Activated CD8-positive, alpha-beta memory T cell treated with anti-CD3 and anti-CD28 coated beads, Interleukin-2, amount 50 U/mL, for 4 hours (primary cell): ENCODE measurements at places on chromosomes 5 and 9.
A peak's percentile ranks its signal among the peaks of the same experiment; 100 is the strongest.

DNA sequence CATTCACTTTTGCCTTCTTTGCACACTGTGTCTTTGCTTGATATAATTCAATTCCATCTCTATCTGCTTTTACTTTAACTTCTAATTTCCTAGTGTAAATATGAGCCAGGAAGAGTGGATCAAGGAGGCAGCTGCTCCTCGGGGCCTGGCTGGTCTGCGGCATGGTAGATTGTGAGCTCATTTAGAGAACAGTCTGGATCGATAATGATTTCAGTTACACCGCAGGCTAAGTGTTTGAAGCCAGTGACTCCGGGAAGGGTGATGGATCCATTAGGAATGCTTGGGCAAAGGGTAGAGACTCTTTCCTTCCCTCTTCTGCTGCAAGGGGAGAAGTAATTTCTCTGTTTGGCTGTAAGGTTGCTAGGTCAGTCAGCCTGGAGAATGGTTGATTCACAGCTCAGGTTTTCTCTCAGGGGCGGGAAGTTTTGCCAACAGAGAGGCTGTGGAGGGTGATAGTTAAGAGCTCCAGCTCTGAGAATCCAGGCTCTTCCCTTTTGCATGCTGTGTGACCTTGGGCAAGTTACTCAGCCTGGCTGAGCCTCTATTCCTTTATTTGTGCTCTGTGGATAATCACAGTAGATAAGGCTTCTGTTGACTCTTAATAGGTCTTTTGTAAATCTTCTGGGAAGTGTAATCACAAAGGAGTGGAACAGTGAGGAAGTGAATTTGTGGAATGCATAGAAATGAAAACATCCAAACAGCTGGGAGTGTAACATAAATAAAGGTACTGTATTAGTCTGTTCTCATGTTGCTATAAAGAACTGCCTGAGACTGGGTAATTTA, 99.1 kb downstream of the PTTG1 start:
- DNase-seq = no peak

- DNase-seq = no peak
These were observed 221.6 kb downstream of the NR2F1-AS1 start for GRCh38 chr5:93359296-93359959.

GRCh38 chr9:126154869-126155268, 171.8 kb upstream of the MVB12B start:
- DNase-seq = no peak

DNA sequence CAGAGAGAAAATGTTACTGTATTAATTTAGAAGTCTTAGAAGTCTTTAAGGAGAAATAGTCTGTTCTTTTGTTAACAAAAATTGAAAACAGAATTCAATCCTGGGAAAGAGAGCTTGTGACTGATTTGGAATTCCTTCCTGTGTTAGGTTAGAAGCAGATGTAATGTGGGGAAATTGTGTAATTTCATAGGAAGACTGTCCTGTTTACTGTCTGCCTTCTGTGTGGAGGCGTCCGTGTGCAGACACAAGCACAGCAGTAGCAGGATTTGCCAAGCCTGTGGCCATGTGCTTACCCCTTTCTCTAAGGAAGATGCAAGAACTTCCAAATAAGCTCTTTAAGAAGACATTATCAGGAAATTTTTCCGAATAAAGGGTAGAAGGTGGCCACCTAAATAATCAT, 36.7 kb upstream of the F2R start:
- DNase-seq = no peak

GRCh38 chr9:113177251-113177650, 26.4 kb downstream of the SLC31A2 start:
- no peak for DNase-seq

GRCh38 chr5:123093111-123093600, 4.1 kb downstream of the PRDM6 start:
- no peak for DNase-seq

DNA sequence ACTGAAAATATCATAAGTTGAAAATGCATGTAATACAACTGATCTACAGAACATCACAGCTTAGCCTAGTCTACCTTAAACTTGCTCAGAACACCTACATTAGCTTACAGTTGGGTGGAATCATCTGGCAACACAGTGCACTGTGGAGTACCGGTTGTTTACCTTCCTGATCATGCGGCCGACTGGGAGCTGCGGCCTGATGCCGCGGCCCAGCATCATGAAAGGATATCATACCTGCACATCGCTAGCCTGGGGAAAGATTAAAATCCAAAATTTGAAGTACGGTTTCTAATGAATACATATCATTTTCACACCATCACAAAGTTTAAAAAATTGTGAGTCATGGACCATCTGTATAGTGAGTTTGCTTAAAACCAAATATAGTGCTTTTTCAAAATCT, 1.8 kb downstream of the HACD4 start:
- no peak for DNase-seq

DNA sequence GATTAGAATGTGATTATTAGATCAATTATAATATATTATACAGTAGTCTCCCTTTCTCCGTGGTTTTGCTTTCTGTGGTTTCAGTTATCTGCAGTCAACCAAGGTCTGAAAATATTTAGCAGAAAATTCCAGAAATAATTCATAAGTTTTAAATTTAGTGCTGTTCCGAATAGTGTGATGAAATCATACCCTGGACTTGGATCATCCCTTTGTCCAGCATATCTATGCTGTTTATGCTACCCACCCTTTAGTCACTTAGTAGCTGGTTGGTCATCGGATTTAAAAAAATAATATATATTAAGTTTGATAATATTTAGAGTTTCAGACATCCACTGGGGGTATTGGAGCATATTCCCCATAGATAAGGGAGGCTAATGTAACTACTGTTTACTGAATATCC, 19.6 kb downstream of the RMI1 start:
- no peak for DNase-seq

DNA sequence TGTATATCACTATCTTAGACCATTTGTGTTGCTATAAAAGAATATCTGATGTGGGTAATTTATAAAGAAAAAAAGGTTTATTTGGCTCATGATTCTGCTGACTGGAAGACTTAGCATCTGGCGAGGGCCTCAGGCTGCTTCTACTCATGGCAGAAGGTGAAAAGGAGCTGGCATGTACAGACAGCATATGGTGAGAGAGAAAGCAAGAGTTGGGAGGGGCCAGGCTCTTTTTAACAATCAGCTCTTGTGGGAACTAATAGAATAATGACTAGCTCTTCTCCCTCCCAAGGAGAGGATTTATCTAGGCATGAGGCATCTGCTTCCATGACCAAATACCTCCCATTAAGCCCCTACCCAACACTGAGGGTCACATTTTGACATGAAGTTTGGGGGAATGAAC, 130.2 kb upstream of the SV2C start:
- no peak for DNase-seq

DNA sequence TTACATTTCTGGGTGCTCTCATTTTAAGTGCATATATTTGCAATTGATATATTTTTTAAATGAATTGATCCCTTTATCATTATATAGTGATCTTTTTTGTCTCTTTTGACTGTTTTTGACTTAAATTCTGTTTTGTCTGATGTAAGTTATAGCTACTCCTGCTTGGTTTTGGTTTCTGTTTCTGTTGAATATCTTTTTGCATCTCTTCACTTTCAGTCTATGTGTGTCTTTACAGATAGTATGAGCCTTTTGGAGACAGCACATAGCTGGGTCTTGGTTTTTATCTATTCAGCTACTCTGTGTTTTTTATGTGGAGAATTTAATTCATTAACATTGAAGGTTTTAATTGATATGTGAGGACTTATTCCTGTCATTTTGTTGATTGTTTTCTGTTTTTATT, 311.3 kb downstream of the SPATA31D1 start:
- no peak for DNase-seq

DNA sequence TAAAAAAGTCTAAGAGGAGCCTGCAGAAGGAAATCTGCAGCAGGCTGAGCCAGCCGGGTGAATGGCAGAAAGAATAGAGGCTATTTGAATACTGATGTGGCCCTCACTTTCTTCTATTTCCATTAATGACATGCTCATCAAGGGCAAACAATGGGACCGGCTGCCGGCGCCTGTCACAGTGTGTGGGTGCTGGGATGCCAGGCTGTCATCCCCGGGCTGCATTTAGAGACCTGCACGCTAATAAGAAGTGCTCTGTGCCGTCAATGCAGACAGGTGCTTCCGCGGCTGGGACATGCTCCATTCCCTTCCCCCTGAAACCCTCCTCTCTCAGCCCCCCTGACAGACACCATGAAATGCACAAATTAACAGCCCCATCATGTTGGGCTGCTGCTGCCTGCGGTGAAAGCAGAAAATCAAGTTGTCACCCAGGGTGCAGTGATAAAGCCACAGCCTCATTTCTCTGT, 217.7 kb upstream of the TBCA start:
- no peak for DNase-seq

DNA sequence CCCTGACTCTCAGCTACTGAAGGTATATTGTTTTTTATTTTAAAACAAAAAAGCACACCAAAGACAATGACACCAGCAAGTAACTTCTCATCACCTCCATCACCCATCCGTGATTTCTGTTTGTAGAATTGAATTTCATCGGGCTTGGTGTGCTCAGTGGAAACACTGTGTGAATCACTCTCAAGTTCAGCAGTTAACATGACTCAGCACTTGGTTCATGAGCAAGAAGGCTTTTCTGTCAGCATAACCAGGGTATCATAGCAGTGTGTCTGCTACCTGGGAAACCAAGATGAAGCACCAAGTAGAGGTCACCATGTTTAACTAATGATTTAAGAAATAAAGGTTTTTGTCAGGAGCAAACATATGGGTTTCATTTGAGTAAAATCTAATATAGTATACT, 123.7 kb downstream of the INSYN2B start:
- no peak for DNase-seq

DNA sequence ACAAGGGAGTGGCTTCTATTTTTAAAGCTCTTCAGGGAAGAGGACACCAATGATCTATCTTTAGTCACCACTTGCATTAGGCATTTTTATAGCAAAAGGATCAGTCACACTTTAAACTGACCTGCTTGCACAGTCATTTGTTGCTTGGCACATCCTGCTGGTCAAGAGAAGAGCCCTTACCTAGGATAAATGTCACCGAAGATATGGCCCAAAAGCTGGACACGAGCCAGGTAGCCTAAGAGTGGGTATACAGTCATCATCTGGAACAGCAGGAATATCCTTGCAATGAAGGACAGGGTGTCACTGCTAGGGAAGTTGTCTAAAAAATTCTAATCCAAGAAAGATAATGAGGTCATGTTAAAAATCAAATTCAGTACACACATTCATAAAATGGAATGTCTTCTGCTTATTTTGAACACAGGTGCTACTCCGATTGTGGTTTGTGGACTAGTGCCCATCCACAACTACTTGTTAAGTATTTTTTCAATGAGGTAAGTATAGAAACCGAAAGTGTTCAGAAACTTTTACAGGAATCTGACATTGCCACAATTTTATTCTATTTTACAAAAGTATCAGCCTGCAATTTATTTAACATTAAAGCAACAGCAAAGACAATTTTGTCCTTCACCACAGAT, 78.4 kb downstream of the SLC38A9 start:
- no peak for DNase-seq

GRCh38 chr5:55855509-55855908, 4.4 kb downstream of the IL31RA start:
- no peak for DNase-seq

- no peak for DNase-seq
These were observed 8.1 kb downstream of the SLC12A7 start for GRCh38 chr5:1103505-1104326.

- DNase-seq = no peak
These were observed 122.0 kb upstream of the FER start for GRCh38 chr5:108625654-108626053.

GRCh38 chr9:107276966-107277710, 5.9 kb upstream of the RAD23B start:
- no peak for DNase-seq

DNA sequence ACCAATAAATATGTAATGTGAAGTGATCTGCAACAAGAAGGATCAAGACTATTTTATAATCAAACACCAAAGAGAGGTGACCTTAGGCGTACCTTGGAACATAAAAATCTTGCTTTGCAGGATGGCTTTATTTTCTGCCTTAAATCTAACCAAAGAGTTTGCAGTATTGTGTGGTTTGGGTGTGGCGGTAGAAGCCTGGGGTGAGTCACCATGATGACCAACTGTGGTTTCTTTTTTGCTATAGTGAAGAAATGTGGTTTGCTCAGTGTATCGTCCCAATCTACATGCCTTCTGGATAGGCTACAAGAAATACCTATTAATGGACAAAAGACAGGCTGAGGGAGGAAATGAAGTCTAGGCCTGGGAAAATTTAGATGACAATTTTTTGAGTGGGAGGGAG, 5.1 kb upstream of the CAST start:
- peak; percentile 37 for DNase-seq

GRCh38 chr5:135029477-135030122, 4.4 kb downstream of the PITX1 start:
- no peak for DNase-seq

GRCh38 chr9:74865177-74865576, 22.5 kb downstream of the TRPM6 start:
- DNase-seq = no peak

GRCh38 chr9:92614763-92615461, 55.0 kb downstream of the IPPK start:
- no peak for DNase-seq

GRCh38 chr5:167898361-167899042, 392.9 kb upstream of the WWC1 start:
- DNase-seq = no peak

GRCh38 chr5:96875791-96876291, 459 bp upstream of the ERAP2 start:
- DNase-seq = peak; percentile 24

GRCh38 chr5:147415651-147416050, 94.2 kb downstream of the DPYSL3 start:
- DNase-seq = no peak

- no peak for DNase-seq
These were observed 19.6 kb downstream of the CCDC187 start for GRCh38 chr9:136284311-136284710.

GRCh38 chr9:86909388-86909787, 37.9 kb downstream of the GAS1 start:
- DNase-seq = no peak

DNA sequence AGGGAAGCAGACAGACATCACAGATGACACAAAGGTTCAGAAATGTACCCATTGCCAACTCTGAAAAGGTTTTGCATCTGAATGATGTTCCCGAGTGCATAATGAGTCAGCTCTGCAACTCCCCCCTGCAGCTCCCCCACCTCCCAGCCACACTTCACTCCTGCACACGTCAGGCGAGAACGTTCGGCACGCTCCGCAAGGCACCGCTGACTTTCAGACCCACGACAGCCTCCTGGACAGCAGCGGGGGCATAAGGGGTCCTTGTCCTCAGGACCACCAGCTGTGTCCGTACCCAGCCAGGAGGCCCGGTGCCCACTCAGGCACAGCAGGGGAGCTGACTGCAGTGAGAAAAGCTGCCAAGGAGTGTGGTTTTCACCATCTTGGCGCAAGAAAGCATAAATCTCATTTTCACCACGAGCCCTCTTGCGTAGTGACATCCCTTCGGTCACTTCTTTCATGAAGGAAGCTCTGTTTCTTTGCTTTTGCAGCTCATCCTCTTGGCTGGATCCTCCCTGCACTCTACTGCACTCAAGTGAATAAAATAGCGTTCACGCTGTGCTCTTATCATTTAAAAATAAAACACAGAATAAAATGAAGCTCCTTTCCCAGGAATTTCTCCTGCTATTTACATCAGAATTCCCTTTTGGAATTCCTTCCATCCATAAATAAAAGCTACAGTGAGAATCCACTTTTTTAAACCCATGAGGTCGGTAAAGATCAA, 9.9 kb downstream of the GFPT2 start:
- no peak for DNase-seq

- DNase-seq = no peak
These were observed 159.8 kb upstream of the LHFPL2 start for GRCh38 chr5:78808380-78808779.
